ENCODE measurements at places on chromosomes 2 and 18.
A peak's percentile ranks its signal among the peaks of the same experiment; 100 is the strongest.

GRCh38 chr18:72197591-72197990 lies 346.6 kb downstream of the CBLN2 start:
- DNase-seq: no peak

- no peak for DNase-seq
Observed at GRCh38 chr2:189798312-189799029, 14.2 kb downstream of the PMS1 start.

DNA sequence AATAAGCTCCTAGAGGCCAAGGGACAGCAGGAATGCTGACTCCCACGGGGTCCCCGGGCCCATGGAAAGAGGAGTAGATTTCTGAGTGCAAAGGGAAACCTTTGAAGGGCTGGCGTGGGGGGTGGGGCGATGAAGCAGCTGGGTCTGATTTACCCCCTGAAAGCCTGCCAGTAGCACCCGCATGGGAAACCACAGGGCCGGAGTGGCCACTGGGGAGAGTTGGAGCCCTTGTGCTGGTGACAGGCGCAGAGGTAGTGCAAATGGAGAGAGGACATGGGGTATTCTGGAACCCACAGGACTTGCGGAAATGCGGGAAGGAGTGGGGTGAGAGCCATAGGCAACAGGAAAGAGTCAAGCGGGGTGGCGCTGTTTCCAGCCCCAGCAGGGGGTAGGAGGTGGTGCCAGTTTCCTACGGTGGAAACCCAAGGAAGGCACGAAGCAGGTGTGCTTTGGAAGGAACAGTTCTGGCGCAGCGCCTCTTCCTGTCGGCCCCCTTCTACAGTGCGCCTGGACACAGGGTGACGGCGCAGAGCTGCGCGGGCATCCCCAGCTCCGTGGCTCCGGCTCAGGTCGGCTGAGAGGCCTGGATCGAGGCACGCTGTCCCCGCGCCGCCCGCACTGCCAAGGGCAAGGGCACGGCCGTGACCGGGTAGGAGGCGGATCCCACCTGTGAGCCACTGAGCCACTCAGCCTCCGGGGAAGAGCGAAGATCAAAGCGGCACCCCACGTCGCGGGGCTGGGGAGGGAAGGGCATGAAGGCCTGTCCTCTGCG lies 149.0 kb upstream of the GLI2 start:
- DNase-seq: no peak

- DNase-seq: no peak
Observed at GRCh38 chr2:1687254-1687653, 57.1 kb downstream of the PXDN start.

- DNase-seq: no peak
Observed at GRCh38 chr2:23286031-23286757, 98.8 kb upstream of the KLHL29 start.

GRCh38 chr2:237207646-237208045 lies 122.0 kb downstream of the COPS8 start:
- peak; percentile 86 for DNase-seq

GRCh38 chr2:24245986-24246776 lies 71.3 kb downstream of the FAM228A start:
- no peak for DNase-seq

GRCh38 chr2:143489145-143489544 lies 359.9 kb downstream of the ARHGAP15 start:
- DNase-seq: no peak

DNA sequence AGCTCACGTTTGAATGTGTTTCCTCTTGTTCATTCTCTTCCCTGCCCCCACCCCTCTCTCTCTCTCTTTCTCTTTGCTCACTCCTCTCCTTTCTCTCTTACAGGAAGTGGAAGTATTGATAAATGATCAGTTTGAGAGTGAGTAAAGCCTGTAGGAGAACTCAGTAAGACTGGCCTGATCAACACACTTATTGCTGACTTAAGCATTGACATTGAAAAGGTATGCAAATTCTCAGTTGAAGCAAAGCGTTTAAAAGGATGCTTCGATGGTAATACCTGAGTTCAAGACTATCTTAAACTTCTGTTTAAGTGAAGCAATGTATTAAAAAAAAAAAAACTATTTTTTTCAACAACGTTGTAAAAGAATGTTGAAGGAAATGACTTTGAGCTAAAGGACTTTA lies 115.7 kb upstream of the DDX18 start:
- no peak for DNase-seq

DNA sequence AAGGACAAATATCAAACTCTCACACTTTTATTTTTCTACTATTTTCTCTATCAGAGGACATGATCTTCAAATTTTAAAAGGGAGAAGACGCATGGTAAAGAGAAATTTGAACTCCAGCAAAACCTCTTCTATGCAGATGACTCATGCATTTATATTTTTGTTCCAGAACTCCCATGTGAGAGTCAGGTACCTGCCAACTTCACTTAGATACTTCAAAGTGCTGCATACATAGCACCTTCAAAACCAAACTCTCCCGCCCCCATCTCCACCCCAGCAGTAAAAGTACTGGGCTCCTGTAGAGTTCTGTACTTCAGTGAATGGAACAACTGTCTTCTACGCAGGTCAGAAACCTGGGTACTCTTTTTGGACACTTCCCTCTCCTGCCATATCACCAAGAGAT lies 398.3 kb downstream of the TGIF1 start:
- DNase-seq: no peak

DNA sequence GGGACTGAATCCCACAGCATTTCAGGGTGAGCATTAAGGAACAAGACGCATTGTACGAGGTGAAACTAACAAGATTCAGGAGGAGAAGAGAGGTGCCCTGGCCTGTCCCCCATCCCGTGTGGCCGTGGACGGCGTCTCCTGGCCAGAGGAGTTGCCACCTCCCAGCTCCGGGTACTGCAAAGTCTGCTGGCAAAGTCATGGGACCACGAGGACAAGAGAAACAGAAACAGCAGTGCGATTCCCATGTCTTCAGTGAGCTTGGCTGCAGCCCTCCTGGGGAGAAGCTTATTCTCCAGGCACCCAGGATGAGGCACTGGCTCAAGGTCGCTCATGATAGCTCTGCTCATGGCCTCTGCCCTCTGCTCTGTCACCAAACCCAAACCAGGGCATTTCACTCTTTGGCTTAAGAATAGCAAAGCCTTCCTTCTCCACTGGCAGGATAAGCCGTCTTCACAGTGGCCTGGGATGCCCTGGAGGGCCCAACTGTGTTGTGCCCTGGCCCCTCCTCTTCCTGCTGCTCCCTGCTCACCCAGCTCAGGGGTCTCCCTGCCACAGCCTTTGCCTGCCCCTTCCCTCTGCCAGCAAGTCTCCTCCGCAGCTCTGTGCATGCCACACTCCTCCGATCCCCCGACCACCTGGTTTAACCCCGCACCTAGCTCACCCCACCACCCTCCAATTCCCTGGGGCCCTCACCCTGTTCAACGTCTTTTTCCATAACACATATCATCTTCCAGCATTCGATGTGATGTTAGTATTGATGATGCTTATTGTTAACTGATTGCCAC lies 144.8 kb downstream of the PXDN start:
- DNase-seq: peak; percentile 48

- DNase-seq: no peak
Observed at GRCh38 chr2:238785528-238785860, 62.4 kb upstream of the TWIST2 start.

DNA sequence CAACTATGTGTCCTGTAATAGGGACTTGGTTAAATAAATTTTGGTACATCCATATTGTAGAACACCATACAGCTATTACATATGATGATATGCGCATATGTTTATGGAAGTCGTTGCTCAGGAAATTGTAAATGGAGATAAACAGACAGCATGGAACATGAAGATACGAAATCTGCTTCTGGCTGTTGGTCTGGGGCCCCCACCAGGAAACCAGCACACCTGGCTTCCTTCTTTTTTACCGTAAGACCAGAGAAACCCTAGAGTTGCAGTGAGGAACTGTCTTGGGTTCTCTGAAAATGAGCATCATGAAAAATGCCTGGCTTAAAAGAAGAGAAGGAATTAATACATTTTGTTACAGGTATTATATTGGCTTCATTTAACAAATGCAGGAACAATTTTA lies 40.8 kb downstream of the SPTBN1 start:
- no peak for DNase-seq

- no peak for DNase-seq
Observed at GRCh38 chr18:6792391-6792790, 62.9 kb downstream of the ARHGAP28 start.

DNA sequence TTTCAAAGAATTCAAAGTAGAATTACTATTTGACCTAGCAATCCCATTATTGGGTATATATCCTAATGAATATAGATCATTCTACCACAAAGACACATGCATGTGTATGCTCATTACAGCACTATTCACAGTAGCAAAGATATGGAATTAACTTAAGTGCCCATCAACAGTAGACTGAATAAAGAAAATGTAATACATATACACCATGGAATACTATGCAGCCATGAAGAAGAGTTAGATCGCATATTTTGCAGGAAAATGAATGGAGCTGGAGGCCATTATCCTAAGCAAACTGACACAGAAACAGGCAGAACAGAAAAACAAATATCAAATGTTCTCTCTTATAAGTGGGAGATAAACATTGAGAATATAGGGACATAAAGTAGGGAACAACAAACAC lies 519.2 kb upstream of the REG3G start:
- DNase-seq: no peak

DNA sequence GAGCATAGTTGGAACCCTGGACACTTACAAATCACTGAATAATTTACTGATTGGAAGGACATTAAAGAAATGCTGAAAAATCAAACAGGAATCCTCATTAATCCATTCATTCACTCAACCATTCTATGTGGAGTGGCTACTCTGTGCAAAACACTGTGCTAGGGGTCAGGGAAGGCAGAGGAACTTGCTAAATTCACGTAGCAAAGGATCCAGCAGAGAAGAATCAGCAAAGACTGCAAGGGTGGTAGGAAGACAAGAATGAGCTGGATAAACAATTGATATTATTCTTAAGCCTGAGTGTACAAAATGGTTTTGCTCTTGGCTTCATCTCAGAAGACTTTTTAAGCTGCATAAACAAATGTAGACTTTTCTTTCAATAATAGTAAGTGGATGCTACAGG lies 164.3 kb upstream of the CAVIN2 start:
- DNase-seq: no peak

DNA sequence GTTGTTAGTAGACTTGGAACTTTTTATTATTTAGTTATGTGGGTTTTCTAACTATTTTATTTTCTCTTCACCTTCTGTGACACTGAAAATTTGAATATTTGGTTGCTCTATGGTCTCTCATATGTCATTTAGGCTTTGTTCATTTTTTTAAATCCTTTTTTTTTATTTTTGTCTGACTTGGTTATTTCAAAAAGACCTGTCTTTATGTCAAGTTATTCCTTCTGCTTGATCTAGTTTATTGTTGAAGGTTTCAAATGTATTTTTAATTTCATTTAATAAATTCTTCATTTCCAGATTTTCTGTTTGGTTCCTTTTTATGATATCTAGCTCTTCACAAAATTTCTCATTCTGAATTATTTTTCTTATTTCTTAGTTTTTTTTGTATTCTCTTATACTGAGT lies 160.6 kb upstream of the ATP5MC3 start:
- DNase-seq: no peak

- no peak for DNase-seq
Observed at GRCh38 chr2:66509326-66509811, 74.4 kb downstream of the MEIS1 start.

DNA sequence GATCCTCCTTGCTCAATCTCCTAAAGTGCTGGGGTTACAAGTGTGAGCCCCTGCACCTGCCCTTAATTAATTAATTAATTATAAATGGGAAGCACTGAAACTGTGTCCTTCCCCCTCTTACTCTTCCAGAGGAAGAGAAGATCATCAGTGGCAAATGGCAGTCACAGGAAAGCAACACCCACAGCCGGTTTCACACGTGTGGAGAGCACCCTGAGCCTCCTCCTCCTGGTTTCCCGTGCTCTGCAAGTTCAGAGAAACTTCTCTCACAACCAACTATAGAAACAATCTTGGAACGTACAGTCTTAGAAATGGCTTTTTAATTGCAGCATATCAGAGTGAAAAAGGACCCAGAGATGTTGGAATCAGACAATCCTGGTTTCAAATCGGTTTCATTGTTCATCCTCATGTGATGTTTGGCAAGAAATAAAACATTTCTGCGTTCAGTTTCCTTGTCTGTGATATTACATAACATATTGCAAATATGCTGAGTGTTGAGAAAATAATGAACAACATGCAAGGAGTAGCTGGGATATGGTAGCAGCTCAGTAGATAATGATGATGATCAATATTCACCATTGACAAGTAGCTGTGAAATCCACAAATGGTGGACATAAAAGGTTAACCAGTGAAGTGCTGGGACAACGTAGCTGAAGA lies 141.0 kb upstream of the KCTD1 start:
- DNase-seq: no peak

DNA sequence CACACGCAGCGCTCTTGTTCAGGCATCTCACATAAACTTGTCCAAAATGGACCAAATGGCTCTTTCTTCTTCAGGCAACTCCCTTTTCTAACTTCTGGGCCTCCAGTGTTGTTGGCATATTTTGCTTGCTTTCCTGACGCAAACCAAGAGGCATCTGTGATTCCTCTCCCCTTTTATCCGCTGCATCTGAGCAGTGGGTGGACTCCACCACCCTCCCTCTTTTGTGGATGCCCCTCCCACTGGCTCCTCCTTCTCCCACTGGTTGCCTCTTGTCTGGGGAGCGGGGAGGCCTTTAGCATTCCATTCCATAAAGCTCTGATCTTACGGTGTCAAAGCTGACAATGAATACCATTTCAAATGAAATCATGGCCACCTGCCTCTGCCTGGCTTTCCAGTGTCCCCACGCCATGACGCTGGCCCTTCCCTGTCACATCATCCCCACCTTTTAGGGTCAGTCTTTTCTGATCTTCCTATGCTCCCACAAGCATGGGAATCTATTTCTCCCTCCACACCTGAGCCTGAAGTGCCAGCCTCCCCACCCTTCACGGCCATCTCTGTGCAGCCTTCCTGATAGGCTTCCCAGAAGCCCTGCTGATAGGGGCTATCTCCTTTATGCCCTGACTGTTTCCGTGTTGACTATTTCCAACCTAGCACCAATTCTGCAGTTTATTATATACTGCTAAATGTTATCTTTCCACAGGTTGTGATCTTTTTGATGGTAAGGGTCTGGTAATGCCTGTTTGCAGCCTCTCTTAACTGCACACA lies 51.5 kb downstream of the RPL37A start:
- no peak for DNase-seq
